CD4-positive, alpha-beta T cell treated with Interleukin-15 for 1 hour (primary cell): ENCODE measurements at places on chromosomes 5 and 9.

DNA sequence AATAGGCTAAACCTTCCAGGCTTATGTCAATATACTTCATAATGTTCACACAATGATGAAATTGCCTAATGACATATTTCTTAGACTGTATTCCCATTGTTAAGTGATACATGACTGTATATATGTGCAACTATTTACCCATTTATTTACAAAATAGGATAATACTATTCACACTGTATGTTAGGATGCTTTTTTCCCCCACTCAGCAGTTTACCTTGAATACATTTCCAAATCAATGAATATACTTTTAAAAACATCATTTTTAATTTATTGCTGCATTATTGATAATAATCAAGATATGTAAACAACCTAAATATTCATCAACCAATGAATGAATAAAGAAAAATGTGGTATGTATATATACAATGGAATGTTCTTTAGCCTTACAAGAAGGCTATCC is 55.5 kb downstream of the PCSK1 start:
- no peak for DNase-seq

DNA sequence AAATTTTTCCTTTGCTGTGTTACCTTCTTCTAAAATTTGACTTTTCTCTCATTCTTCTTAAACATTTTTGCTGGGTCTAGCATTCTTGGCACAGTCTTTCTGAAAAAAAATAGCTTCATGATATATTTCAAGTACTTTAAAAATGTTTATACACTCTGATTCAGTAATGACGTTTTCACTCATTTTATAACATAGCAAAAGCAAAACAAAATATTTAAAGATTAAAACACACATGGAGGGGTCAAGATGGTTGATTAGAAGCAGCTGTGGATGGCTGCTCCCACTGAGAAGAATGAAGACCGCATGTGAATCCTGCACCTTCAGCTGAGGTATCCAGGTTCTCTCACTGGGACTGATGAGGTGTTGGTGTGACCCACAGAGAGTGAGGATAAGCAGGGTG is 188.2 kb downstream of the SGCD start:
- DNase-seq = no peak

DNA sequence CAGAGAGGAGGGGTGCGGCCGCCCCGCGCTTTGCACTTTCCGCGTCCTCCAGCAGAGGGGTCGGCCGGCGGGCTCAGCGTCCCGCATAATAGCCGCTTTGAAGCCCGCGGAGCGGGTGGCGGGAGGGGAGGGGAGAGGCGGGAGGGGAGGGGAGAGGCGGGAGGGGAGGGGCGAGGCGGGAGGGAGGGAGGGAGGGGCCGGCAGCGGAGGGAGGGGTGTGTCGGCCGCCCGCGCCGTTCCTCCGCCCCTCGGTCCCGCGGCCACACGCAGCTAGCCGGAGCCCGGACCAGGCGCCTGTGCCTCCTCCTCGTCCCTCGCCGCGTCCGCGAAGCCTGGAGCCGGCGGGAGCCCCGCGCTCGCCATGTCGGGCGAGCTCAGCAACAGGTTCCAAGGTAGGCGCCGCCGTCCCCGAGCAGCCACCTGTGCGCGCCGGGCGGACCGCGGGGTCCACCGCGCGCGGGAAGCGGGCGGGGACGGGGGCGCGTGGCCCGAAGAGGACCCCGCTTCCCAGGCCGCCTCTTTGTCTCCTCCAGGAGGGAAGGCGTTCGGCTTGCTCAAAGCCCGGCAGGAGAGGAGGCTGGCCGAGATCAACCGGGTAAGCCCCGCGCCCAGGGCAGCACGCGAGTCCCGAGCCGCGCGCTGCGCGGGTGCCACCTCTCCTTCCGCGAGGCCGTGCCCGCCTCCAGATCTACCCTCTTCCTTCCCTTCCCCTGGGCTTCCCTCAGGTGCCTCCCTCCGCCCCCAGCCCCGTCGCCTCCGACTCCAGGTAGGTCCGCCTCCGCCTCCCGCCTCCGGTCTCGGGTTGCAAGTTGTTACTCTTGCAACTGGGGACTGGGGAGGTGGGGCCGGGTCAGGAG is at the start of gene AIF1L:
Gene AIF1L (plus strand): TSS at position 263 of the 857 bp plus-strand sequence. CDS start 99 bp downstream, at position 362.
- no peak for DNase-seq

- no peak for DNase-seq
These were observed 3.2 kb downstream of the ELL2 start for GRCh38 chr5:95958310-95959014.

DNA sequence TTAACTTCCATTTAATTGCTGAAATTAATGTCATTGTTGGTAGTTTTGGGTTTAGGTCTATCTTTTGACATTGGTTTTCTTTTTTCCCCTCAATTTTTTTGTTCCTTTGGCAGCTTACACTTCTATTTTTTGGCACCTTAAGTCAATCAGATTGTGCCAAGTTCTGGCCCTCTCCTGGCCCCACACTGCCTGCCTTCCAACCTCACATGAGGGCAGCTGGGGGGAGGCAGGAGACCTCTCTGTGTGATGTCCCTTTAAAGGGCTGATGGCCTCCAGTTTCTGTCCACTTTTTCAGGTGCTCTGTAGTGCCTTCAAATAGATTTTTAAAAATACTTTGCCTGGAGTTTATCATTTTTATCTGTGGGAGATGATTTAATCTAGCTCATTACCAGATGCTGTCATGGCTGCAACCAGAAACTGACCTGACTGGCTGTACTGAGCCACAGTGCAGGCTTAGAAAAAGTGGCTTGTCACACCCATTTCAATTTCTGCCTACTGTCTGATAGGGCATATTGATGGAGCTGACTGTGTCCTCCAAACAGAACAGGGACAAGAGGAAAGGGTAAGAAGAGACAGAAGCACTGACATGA is 196.6 kb downstream of the FANCC start:
- no peak for DNase-seq

- no peak for DNase-seq
These were observed 416.1 kb upstream of the IZUMO3 start for GRCh38 chr9:24961762-24962161.

GRCh38 chr5:80387063-80387768 is 20.6 kb upstream of the ZFYVE16 start:
- no peak for DNase-seq

DNA sequence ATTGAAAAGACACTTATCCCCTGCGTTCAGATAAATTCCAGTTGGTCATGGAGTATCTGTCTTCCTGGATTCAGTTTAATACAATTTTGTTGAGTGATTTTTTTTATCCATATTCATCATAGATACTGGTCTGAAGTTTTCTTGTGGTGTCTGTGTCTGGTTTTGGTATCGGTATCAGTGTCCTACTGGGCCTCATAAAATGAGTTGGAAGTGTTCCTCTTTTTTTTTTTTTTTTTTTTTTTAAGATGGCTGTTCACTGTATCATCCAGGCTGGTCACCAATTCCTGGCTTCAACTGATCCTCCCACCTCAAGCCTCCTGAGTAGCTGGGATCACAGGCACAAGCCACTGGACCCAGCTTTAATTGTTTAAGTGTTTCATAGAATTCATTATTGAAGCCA is 2.9 kb upstream of the CAMSAP1 start:
- no peak for DNase-seq

DNA sequence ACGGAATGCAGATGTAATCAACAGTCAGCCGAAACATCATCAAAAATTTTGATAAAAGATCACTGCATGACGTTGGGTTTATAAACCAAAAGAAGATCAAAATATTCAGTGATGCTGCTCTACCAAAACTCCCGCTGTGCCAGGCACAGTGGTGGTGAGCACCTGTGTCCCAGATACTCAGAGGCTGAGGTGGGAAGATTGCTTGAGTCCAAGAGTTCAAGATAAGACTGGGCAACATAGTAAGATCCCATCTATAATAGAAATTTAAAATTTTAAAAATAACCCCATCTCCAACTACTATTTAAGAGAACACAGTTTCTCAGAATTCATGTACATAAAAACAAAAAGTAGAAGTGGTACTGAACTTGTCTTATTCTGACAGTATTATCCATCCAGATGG is 3.8 kb downstream of the LMAN2 start:
- no peak for DNase-seq

DNA sequence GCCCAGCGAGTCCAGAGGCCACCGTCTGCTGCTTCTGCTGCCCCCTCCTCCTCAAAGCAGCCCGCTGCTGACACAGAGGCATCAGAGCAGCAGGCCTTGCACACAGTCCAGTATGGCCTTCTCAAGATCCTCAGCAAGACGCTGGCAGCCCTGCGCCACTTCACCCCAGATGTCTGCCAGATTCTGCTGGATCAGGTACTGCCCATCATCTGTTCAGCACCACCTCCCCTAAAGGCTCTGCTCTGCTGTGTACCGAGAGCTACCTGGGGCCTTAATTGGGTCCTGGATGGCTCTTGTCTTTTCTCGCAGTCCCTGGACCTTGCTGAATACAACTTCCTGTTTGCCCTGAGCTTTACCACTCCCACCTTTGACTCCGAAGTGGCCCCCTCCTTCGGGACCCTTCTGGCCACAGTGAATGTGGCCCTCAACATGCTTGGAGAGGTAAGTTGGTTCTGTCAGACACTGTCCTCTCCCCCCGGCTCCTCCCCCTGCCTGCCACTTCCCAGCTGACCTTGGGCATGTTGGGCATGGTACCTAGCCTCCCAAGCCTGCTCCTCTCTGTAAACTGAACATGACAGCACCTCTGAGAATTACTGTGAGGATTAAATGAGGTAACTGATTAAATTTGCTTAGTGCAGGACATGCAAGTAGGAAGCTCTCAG is 22.7 kb downstream of the SH3GLB2 start:
- no peak for DNase-seq

- no peak for DNase-seq
These were observed 34.0 kb downstream of the CDK5RAP2 start for GRCh38 chr9:120545701-120546550.

DNA sequence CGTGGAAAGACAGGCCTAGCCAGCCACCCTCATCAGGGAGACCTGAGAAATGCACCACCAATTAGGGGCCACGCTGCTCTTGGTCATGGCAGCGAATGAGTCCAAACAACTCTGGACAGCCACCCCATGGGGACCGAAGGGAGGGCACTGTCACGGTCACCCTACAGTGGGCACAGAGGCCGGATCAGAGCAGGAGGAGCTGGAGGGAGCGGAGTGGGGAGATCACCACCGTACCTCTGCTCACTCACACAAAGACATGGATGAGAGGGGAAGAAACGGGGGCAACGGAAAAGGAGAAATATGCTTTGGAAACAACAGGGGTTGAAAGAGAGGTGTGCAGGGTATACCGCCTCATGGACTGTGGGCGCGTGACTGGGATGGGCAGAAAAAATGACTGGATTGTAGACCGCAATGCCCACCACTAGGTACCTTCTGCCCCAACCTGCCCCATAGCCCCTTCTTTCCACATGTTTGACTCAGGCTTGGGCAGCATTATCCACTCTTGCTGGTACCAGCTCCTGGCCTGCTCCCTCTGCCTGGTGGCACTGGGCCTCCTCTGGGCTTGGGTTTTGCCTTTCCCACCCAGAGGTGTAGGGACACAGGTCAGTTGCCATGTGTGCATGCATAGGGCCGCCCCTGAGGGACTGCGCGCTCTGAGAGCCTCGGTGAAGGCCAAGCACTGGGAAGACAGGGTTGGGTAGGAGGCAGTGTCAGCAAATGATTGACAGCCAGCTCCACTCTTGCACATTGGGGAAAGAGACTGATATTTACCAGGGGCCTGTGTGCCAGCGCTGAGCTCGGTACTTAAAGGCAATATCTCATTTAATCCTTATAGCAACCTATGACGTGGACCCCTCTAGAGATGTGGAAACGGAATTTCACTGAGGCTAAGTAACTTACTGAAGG is 76.6 kb downstream of the CRB2 start:
- DNase-seq = no peak

- DNase-seq = peak; percentile 21
These were observed 82.6 kb downstream of the GALNT10 start for GRCh38 chr5:154273028-154273617.

DNA sequence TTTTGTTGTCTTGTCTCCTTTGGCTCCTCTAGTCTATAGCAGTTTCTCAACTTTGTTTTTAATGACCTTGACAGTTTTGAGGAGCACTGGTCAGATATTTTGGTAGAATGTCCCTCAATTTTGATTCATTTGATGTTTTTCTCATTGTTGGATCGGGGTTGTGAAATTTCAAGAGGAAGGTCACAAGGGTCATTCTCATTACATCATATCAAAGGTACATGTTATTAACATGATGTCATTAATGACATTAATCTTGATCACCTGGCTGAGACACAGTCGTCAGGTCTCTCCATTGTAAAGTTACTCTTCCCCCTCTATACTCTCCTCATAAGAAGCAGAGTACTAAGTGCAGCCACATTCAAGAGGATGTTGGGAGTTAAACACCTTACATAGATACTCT is 7.2 kb downstream of the ISOC1 start:
- DNase-seq = no peak

GRCh38 chr9:107018861-107019545 is 156.0 kb downstream of the ZNF462 start:
- no peak for DNase-seq

DNA sequence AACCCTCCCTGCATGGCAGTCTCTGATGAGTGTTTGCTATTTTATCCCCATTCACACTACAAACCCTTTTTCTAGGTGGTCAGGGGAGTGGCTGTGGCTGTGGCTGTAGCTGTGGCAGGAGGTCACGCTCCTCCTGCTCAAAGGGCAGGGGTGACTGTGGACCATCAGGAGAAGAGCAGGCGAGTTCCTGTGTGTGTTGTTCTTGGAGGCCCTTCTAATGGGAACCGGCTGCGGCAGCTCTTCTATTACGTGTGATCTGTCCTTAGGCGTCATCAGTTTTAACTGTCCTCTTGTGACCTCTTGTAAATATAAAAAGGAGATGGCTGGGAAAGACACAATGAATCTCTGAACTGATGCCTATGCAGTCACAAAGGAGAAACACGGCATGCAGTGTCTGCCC is 65.1 kb downstream of the ANKH start:
- no peak for DNase-seq

DNA sequence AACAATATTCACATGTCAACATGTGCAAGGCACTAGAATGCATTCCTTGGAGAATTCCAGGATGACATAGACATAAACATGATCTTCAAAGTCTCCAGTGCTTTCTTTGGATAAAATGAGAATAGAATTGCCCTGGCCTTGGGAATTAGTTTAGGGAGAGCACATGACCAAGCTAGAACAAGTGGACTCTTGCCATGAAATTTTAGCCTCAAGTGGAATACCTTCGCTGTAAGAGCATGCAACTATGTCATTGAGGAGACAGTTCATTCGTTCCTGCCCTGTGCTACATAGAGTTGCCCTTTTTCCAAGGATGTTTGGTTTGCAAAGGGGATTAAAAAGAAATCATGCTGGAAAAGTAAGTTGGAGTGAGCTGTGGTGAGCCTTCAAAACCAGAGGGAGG is 42.7 kb downstream of the ZFAND5 start:
- DNase-seq = no peak

DNA sequence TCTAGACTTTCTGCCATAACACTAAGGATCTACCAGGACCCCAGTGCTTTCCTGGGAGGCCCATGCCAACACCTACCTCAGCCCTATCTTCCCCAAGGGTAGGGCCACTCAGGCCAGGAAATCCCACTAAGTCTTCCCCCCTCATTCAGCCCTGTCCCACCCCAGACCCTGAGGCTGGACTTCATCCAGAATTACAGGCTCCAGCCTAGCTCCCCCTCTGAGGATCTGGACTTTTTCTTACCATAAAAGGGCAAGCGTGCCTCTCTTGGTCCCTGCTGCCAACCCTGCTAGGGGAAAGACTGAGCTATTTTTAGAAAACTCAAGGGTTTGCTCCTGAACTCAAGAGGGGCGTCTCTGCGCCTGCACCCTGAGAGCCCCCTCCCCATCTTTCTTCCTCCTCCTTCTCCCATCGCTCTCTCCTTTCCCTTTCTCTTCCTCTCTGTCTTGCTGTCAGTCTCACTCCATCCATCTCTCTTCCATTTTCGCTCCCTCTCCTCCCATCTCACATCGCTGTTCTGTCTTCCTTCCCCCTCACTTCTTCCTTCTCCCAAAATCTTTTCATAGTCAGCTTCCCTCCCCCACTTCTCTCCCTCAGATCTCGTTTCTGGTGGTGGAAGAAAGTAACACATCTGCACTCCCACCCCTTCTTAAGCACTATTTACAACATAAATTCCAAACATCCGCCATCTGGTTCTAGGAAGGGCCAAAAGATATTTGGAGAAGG is 38.1 kb upstream of the IL17B start:
- no peak for DNase-seq
